Activated naive CD4-positive, alpha-beta T cell treated with anti-CD3 and anti-CD28 coated beads, Interleukin-2, amount 50 U/mL, for 16 hours (primary cell): ENCODE measurements at places on chromosomes 3 and 15.
A peak's percentile ranks its signal among the peaks of the same experiment; 100 is the strongest.

DNA sequence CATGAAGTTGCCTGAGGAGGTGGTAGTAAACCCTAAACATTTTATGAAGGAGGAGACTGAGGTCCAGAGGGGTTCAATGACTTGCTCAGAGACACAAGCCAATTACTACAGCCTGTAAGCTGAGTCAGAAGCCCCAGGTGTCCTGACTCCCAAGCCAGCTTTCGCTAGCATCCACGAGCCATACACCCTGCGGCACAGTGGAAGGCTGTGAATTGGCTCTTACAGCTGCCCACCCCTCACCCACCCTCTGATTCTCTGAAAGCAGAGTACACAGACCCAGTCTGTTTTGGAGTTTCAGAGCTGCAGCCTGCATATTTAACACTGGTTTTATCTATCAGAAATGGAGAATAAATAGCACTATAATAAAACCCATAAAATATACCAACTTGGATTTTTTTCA is 253.4 kb downstream of the IGSF11 start:
- no peak for DNase-seq

- no peak for DNase-seq
Observed at GRCh38 chr3:62172199-62172598, 201.2 kb downstream of the FEZF2 start.

DNA sequence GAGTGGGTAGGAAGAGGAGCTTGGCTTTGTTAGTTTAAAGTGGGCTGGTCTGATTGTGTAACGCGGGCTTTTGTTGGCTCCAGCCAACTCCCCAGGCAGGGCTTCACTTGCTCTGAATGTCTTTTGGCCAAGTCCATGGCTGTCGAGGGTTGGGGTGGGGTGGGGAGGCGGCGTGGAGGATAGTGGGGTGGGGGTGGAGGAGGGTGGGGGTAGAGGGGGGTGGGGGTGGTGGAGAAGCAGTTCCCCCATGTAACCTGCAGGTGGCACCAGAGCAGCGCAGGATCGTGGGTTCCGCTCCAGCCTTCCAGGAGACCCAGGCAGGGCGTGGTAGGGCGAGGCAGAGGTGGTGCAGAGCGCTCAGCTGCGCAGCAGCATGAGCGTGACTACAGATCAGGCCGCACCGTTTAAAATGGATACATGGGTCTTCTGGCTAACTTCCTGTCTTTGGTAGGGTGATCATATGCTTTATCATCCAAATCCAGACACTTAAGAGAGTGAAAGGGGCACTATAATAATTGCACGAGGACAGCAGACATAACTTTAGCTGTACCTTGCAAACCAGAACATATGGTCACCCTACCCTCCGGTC is 28.3 kb downstream of the GOLGA6A start:
- peak; percentile 72 for DNase-seq

DNA sequence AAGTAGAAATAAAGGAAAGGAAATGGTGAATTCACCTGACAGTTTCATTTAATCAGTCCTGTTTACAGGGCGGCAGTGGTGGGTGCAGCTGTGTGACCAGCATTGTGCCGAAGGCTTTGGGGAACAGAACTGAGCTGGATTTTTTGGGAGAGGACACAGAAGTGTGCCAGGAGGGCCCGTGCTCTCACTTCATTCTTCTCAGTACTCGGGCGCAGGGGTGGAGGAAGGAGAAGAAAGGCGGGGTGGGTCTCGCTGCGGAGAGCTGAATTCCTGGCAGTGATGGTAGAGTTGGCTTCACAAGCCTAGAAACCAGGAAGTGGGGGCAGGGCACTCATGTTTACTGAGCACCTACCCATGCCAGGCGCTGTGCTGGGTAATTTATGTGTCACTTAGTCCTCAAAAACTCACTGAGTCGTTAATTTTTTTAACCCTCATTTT is 64.6 kb downstream of the CRTC3 start:
- DNase-seq = peak; percentile 82

GRCh38 chr15:67103869-67104268 is 38.5 kb downstream of the SMAD3 start:
- no peak for DNase-seq

- no peak for DNase-seq
Observed at GRCh38 chr3:89533275-89533674, 425.9 kb downstream of the EPHA3 start.

DNA sequence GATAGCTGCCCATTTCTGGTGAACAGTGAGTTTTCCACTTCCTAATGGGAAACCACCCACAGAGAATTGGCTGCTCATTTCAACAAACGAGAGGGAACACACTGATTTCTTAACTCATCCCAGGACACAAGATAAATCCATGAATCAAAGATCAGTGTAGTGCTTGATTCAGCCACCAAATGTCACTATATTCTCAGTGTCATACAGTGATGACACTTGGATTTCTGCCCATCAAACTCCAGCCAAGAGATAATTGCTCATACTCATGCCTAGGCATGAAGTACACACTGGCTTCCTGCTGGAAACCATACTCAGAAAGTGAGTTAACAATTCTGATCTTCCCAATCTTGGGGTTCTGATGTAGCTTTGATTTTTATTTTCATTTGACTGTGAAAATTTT is 35.4 kb upstream of the GRM7 start:
- no peak for DNase-seq

DNA sequence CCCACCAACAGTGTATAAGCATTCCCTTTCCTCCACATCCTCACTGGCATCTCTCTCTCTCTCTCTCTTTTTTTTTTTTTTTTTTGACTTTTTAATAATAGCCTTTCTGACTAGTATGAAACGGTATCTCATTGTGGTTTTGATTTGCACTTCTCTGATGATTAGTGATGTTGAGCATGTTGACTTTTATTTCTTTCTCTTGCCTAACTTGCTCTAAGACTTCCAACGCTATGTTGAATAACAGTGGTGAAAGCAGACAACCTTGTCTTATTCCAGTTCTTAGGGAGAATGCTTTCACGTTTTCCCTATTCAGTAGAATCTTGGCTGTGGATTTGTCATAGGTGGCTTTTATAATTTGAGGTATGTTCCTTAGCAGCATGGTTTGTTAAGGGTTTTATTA is 249.4 kb upstream of the MDFIC2 start:
- no peak for DNase-seq

GRCh38 chr3:27200721-27201489 is 168.3 kb downstream of the NEK10 start:
- no peak for DNase-seq

GRCh38 chr3:155853214-155854140 is 750 bp downstream of the SLC33A1 start:
- DNase-seq = peak; percentile 25

- DNase-seq = no peak
Observed at GRCh38 chr3:194274424-194275085, 76.6 kb downstream of the CPN2 start.

- DNase-seq = no peak
Observed at GRCh38 chr3:149122721-149123578, 6.5 kb upstream of the HPS3 start.

GRCh38 chr3:107579371-107579770 is 56.6 kb downstream of the BBX start:
- no peak for DNase-seq

- no peak for DNase-seq
Observed at GRCh38 chr3:66565301-66565700, 64.5 kb upstream of the LRIG1 start.

GRCh38 chr3:57805674-57806073 is 49.6 kb downstream of the SLMAP start:
- DNase-seq = no peak

DNA sequence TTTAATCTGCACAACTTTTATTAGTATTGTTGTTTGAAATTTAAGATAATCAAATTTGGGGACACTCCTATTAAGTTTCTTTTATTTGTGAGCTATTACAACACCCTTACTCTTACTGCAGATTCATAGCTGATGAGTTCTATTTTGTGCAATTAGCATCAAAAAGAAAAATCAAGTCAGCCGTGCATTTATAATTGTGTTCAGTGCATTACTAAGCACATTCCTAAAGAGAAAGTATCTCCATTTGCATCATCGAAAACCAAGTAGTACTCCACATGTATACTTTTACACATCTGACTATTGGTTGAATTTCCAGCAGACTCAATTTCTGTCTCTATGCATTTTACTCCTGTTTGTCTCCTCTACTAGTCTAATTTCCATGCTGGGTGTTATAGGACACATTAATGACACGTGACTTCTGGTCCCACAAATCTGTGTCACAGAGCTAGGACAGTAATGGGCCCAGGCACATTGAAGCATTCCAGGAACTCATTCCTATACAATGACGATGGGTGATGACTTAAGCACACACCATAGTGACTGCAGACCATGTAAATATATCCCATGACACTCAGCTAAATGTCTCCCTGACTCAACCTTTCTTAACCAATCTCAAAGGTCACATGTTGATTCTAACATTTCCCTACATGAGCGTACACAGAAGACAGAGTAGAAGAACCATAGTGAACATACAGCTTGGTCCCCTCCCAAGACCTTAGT is 477.5 kb downstream of the LPP start:
- DNase-seq = no peak

DNA sequence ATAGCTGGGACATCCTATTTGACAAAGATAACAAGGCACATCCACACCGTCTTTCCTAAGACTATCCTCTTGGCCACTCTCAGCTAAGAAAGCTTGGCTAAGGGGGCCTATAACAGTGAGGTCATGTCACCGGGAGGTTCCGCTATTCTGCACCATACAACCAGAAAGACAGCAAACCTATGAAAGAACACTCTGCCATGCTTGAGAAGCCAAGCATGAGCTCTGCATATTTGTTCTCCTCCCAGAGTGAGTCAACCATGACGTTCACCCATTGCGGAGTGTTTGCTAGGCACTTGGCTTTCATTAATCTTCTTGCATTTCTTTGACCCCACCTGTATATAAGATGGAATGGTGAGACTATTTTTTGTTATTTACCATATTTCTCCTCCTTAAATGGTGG is 141.2 kb downstream of the GMNC start:
- no peak for DNase-seq

DNA sequence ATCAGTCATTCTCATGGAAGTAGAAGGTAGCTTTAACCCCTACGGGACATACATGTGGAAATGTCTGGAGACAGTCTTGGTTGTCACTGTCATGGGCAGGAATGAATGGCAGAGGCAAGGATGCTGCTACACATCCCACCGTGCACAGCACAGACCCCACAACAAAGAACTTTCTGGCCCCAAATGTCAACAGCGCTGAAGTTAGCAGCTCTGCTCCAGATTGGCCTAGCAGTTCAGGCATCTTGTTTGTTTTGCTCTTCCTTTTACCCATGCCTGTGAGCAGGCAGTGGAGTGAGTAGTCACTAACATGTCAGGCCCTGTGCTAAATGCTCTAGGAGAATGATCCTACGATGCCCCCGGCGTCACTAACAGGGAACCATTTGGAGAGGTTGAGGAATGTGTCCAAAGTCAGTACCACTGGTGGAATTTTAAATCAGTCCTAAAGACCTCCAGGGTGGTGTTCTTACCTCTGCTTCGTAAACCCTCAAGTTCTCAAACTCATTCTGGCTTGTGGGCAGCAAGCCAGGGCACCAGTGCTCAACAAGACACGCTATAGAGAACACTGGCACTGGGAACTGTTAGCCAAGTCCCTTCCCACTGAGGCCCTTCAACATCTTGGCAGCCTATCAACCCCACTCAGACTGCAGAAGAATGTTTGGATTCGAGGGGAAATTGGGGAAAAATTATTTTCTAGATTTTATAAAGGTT is 142.2 kb downstream of the FOXP1 start:
- DNase-seq = no peak

DNA sequence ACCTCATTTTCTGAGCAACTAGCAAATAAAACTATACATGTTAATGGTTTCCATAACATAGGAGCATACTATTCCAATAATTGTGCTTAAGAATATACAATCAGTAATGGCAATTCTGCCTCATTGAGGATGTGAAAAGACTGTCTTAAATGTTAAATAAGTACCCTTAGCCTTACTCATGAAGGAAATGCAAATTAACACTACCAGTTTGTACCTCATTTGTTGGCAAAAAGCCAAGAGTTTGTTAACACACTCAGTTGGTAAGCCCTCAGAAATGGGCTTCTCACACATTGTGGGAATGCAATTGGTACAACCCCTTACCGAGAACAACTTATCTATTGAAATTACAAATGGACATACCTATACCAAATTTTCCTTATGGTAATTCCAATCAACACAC is 9.2 kb upstream of the STT3B start:
- DNase-seq = no peak

- no peak for DNase-seq
Observed at GRCh38 chr15:82942691-82943090, 9.8 kb downstream of the HOMER2 start.

GRCh38 chr3:122458992-122459391 is 43.1 kb upstream of the WDR5B start:
- DNase-seq = no peak

DNA sequence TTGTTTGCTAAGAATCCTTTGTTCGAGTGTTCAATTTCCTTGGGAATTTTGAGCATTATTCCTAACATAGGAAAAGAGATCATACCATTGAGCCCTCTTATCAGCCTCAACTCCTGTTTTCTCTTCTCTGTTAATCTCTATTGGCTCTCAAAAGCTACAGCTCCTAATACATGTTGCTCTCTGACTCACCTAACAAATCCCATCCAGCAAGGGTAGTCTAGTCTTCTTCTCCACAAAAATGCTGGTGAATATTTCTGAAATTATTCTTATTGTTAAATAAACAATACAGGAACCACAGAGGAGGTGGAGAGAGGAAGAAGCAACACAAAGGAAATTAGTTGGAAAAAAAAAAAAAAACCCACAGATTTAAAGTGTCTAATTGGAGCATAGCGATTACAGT is 325.8 kb upstream of the NAALADL2 start:
- DNase-seq = no peak

GRCh38 chr3:182979674-182980191 is 605 bp downstream of the DCUN1D1 start:
- DNase-seq = peak; percentile 13

DNA sequence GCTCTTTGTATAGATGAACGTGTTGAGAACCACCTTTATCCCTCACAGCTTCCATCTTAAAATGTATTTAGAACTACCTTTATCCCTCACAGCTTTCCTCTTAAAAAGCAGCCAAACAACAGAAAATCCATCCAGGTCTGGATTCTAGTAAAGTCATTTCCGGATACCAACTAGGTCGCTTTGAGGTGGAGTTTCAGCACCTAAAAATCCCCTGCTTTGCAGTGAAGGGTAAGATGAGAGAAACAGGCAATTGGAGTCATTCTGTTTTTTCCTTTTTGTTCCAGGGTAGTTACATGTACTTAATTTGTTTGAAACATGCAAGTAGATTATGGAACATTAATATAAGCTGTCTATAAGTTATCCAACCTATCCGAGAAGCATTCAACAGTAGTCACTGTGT is 192.0 kb downstream of the UBE2E2 start:
- DNase-seq = no peak

- no peak for DNase-seq
Observed at GRCh38 chr3:157832588-157832987, 273.6 kb downstream of the SHOX2 start.

DNA sequence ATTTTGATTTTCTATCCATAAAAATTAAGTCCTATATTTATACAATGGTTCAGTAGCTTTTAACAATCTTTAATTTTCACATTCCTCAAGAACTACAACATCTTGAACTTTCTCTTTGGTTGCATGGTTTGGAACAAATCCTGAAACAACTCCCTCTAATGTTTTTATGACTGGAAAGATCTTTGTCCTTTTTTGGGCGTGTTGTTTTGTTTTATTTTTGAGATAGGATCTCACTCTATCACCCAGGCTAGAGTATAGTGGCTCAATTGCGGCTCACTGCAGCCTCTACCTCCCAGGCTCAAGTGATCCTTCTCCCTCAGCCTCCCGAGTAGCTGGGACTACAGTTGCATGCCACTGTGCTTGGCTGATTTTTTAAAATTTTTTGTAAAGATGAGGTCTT is 4.0 kb downstream of the STX19 start:
- DNase-seq = no peak
